MG63 (cell line): ENCODE measurements at places on chromosomes 6 and 20. TPM values are rescaled to one million over a fixed set of nuclear protein-coding genes. Genes with fewer than 3 reads are reported as not detected.

GRCh38 chr6:146928503-146928902 lies 275.7 kb upstream of the STXBP5 start:
- no peak for DNase-seq

- DNase-seq, result no peak
Observed at GRCh38 chr6:33963136-33963750, 159.4 kb upstream of the MLN start.

GRCh38 chr6:42104095-42104803 lies 38.2 kb downstream of the C6orf132 start:
- no peak for DNase-seq

DNA sequence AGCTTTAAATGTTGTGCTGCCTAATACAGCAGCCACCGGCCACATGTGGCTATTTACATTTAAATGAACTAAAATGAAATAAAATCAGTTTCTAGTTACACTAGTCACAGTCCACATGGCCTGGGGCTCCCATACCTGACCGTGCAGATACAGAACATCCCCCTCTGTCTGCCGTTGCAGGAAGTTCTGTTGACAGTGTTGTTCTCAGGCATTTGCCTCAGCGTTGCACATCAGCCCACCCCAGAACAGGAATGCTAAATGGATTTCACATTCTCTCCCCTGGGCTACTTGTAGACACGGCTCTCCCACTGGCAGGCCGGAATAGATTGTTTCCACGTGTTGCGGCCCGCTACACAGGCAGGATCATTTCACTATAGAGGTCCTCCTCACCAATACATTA lies 26.3 kb downstream of the JAG1 start:
- DNase-seq, result no peak

SLC24A3 gene
- not detected in 2 replicates for total RNA-seq

DNA sequence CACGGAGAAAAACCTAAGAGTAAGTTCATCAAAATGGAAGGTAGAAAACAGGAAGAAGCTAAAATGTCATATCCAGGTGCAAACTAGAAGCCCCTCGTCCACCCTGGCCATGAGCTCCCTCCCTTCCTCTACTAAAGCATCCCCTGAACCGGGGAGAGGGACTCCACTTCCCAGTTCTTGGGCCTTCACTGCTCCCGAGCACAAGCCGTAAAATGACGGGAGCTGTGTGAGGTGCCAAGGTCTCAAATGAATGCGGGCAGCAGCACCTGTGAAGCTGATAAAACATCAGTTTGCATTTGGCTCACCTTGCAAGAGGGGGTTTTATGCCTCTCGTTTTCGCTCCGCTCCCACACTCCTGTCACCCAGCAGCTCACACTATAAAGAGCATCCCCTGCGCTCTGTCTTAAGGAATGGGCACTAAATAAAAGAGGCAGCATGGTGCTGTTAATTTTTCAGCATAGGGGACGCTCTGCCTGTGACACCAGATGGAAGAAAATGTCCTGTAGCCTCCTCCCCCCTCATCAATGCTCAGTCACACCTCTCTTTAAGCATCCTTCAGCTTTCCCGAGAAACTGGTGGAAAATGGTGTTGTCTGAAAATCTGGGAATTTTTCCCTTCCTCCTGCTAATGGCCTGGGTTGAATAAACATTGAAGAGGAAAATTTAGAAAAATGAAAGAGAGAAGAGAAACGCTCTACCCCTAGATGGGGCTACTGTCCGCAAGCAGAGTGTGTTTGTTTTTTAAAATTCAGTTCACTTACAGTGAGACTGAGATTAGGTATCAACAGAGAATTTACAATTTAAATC lies 563.0 kb upstream of the AGPAT4 start:
- no peak for DNase-seq

GNMT gene
- not detected in 2 replicates for total RNA-seq

DNA sequence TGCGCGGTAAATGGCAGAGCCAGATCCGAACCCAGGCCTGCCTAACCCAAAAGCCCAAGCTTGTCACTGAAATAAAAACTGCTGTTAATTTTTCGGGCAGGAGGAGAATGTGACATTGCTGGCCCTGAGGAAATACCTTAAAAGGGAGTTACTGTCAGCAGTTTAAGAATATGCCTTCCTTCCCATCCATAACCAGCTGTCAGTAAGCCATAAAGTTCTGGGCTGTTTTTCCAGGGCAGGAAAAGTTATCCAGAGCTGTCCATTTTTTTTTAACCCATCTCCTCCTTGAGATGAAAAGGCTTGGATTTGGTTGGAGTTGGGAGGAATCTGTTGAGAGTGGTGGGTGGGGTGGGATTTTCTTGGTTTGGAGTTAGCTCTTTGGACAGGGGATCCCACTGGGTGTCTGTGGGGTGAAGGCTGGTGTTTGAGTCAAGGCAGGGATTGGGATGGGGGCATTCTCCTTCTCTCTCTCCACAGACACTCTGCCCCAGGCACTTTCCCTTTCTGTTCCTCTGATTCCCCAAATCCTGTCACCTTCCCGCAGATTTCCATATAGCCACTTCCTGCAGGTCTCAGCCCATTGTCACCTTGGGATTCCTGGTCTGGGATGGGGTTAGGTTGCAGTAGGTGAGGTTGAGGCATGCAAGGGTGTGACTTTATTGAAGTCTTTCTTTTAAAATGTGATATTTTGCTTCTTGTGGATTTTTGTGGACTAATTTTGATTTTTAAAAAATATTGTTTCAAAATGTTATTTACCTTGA lies 4.3 kb upstream of the KCNG1 start:
- DNase-seq, result no peak

BPIFB4 gene
- total RNA-seq, result not detected in 2 replicates

GRCh38 chr6:11865680-11866300 lies 87.2 kb upstream of the ADTRP start:
- peak; percentile 85 for DNase-seq

GRCh38 chr6:71345476-71346333 lies 57.1 kb downstream of the OGFRL1 start:
- DNase-seq, result no peak

DNA sequence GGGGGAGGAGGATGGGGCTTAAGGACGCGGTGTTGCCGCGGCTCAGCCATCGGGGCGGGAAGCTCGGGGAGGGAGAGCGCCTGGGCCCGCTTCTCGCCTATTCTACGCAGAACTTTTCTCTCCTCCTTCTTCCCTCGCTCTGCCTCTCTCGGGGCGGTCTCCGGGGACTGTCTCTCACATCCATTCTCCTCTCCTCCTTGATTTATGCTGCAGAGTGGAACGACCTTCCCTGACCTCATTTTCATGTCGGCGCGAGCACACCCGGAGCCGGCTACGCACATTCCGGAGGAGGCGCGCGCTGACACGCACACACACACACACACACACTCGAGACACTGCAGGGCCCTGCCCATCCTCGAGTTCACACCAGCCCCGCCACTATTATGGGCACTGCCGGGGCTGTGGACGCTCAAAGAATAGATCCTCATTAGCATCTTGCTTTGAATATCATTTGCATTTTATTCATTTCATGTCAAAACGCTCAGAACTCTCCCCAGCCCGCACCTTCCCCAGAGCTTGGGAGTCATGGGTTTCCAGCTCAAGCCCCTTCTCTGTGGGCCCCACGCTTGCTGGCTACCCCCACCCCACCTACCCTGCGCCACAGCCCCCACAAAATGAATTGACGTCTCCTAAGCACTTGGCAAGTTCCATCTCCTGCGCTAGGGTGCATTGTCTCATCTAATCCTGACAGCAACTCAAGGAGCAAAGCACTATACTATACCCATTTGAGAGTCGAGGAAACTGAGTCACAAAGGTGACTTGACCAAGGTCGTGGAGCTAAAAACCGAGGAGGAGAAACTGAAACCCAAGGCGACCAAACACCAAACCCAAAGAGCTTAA lies 36.8 kb downstream of the NCR2 start:
- DNase-seq, result no peak

DNA sequence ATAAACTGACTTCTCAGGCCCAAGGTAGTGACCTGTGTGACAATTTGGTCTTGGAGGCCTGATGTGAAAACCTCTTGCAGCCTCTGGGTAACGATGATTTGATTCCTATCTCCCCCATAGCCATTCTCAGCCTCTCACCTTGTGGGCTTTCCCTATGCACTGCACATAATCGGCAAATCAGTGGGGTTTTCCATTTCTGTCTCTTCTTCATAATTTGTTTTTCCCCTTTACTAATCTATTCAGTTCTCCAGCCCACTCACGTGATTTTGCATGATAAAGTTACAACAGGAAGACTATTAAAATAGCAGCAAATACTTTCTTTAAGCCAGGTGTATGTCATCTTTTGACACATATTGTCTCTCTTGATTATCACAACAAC lies 893.7 kb downstream of the TFAP2A start:
- no peak for DNase-seq

DNA sequence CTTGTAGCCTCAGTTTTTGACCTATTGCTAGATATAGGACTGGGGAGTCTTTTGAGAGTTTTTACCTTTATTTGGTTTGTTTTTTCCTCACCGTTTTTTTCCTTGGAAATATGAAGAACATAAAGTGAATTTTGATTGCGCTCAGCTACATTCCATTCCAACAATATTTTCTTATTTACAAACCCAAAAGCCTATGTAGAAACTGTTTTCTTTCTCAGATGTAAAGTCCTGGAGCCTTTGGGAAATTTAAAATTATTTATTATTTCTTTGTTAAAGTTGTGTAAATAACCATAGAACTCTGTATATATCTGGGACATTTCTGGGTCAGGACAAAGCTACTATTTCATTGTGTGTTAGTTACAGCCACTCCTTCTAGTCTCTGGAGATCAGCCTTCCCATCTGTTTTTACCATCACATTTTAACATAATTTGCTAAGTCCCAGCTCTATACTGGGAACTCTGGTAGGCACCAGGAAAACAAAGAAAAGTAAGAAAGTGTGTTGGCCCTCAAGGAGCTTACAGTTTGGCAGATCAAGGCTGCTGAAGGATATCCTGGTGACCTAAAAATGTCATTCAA lies 68.8 kb downstream of the JAG1 start:
- no peak for DNase-seq

DNA sequence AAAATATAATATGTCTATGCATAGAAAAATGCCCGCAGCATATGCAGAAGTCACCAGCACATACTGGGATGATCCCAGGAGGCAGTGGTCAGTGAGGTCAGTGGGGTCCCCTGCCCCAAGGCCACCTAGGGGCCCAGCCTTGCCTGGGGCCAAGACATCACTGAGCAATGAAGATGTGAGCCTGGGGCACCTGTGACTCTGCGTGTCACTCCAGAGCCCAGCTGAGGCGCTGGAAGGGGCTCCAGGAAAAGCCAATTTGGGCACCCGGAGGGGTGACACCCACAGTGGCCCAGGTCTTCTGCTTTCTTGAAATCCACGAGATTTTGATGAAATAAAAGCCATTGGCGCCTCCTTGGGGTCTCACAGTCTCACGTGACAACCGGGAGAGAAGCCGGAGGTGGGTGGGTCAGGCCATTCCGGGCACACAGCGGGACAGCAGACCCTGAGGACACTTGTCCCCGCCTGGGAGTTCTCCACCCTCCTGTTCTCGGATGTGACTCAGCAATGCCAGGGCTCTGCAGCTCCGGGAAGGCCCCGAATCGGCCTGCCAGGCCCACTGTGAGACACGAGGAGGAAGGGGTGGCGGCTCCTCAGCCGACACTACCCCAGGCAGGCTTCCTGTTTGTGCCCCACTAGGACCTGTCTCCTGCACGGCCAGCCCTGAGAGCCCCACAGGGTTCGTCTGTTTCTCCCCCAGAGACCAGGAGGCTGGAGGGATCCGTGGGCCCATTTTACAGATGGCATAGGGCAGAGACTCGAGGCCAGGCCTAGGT lies 24.4 kb upstream of the SLCO4A1 start:
- DNase-seq, result no peak

GRCh38 chr6:15421945-15422733 lies 176.3 kb downstream of the JARID2 start:
- DNase-seq, result no peak

DNA sequence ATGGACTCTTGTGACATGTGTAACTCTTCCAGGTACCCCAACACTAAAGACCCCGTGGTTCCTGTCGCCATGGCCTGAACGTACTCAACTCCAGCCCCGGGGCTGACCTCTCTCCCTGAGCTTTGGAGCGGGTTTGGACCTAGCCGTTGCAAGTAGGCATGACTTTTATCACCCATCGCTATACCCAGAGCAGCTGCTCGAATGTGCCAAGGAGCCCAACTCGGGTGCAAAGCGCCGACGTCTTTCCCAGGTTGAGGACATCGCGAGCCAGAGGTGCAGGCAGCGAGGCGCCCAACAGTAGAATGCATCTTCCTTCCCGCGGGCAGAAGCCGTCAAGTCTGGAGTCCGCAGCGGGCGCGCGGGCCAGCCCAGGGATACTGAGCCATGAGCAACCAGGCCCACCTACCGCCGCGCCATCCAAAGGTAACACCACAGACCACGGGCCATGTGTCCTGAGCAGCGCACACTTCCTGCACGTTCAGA lies 5.7 kb upstream of the LAMP5 start:
- no peak for DNase-seq

SOBP gene
- 0.12 and 0.69 TPM in 2 replicates for total RNA-seq

C6orf163 gene
- total RNA-seq, result not detected in 2 replicates

DNA sequence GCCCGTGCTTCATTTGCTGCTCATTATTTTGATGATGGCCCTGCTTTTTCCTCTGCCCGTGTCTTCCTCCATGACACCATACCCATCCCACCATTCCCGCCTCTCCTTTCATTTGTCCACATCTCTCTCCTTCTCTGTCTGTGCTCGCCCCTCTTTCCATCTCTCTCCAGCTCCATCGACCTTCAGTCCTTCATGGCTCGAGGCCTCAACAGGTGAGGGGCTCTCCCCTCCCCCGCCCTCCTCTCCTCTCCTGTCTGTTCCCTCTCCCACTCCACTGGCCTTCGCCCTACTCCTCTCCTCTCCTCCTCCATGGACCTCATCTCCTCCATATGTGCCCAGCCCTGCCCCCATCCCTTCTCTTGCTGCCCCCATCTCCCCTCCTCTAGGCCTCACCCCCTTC lies 12.1 kb upstream of the ZBTB9 start:
- DNase-seq, result no peak

- no peak for DNase-seq
Observed at GRCh38 chr20:25285091-25285647, 37.3 kb downstream of the PYGB start.

GRCh38 chr6:165448210-165448609 lies 138.8 kb upstream of the C6orf118 start:
- no peak for DNase-seq

DNA sequence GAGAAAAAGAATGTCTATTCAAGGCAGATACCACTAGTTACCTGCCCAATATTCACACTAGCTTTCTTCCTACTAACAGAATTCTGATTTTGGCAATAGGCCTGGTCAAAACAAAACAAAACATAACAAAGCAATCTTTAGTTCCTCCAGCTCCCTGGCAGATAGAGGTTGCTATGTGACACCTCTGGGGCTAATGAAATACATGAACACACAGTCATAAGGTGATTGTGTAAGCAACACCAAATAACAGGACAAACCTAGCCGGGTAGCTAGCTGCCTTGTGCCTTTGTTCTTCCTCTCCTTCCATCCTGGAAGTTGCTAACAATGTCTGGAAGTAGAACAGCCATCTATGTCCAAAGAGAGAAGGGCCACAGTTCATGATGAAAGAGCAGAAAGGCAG lies 6.0 kb upstream of the HMGN3 start:
- DNase-seq, result no peak

PNISR gene
- 9.4 and 9.5 TPM in 2 replicates for total RNA-seq
